Stimulated activated naive CD8-positive, alpha-beta T cell treated with anti-CD3 and anti-CD28 coated beads, Interleukin-15, Interleukin-2, amounts not matched to agents 100 U/mL and 50 U/mL, for 24 hours (primary cell): ENCODE measurements at places on chromosomes 3 and 15.

DNA sequence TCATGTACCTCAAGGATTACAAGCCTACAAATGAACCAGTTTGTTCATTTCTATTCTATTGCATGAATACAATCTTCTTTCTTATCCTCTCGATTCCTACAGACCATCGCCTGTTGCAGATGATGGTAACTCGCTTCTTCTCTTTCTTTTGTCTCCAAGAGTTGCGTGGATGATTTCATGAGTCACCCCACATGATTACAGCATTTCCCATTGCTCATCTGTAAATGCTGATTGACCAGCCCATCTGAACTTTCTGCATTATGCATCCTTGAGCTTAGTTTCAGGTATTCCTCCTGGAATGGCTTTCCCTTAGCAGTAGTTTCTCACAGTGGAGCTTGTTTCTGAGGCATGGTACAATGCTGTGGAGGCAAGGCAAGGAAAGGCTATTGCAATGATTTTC lies 109.6 kb upstream of the TOPAZ1 start:
- DNase-seq = no peak

GRCh38 chr3:106438887-106439286 lies 570.1 kb upstream of the CBLB start:
- DNase-seq = no peak

- DNase-seq = no peak
Measured at GRCh38 chr15:84883466-84883865, 996 bp upstream of the SLC28A1 start.

DNA sequence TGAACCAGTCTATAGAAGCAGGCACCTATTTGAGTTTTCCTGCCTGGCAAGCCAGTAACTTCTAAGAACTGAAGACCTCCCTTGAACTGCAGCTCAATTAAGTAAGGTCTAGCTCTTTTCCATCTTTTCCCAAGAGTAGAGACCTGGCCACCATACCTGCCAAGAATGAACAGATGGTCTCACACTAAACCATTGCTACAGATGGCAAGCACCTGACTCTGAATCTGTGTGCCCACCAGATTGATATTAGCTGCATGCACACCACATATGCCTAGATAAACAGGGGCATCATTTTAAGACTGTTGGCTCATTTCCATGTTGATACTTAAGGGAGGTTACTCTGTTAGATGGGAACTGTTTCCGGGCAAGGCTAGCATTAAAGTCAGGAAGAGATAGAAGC lies 34.8 kb upstream of the GSK3B start:
- no peak for DNase-seq

DNA sequence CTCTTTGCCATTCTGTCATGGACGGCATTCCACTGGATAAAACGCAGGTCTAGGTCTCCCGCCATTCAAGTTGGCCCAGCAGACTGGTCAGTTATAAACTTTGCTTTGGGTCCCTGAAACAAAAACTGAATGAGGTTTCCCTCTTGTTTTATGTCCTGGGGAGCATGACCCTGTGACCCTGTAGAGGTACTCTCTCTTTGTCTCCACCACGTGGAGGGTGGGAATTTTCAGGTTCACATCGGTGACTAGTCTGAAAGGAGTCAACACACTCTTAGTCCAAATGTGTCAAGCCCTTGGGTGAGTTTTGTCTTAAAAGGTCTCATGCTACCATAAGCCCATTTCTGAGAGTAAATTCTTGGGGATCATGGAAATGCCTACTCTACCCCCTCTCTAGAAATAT lies 139.9 kb downstream of the PLCH1 start:
- DNase-seq = no peak

GRCh38 chr15:89419370-89419984 lies 76.9 kb downstream of the RHCG start:
- DNase-seq = peak; percentile 54

GRCh38 chr3:114034787-114035545 lies 21.4 kb downstream of the CCDC191 start:
- DNase-seq = no peak

GRCh38 chr15:75961331-75961730 lies 50.9 kb downstream of the NRG4 start:
- no peak for DNase-seq

DNA sequence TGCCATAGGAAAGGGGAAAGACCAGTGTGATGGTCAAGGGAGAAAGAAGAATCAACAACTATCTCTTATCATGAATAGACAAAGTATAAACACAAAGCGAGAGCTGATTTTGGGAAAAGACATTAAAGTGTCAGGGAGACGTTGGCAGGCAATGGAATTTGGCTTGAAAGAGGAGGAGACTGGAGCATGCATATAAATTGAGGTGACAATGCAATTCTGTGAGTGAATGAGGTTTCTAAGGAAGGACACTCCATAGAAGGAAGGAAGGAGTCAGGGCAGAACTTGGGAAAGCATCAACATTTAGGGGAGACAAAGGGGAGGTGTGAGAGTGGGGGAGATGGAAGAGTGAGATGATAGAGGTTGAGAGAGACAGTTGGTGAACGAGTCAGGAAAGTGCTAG lies 543.0 kb upstream of the TBL1XR1 start:
- DNase-seq = no peak

DNA sequence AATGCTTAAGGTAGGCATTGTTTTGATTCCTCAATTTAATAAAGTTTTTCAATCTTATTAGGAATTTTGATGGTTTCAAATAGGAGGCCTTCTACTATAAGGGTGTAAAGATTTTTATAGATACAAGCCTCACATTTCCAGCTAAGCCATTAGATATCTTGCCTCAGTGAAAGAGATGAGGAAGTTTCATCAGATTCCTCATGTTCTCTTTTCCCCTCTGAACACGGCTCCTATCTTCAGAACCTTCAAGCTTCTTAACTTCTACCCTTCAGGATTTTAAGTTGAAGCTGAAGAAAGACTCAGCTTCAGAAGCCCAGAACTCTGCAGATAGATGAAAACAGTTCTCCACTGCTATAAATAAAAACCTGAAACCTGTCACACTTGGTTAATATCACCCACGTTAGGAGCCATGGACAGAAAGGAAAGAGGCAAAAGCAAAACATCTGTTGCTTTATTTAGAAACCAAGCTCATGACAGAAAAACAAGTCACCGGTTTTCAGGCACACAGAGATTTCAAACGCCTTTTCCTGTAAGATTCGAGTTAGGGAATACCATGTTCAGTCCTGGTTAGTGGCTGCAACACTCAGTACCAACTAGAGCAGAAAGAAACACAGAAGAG lies 82.2 kb upstream of the GOLGA8B start:
- no peak for DNase-seq

GRCh38 chr15:36251450-36251849 lies 328.0 kb upstream of the CDIN1 start:
- DNase-seq = no peak

DNA sequence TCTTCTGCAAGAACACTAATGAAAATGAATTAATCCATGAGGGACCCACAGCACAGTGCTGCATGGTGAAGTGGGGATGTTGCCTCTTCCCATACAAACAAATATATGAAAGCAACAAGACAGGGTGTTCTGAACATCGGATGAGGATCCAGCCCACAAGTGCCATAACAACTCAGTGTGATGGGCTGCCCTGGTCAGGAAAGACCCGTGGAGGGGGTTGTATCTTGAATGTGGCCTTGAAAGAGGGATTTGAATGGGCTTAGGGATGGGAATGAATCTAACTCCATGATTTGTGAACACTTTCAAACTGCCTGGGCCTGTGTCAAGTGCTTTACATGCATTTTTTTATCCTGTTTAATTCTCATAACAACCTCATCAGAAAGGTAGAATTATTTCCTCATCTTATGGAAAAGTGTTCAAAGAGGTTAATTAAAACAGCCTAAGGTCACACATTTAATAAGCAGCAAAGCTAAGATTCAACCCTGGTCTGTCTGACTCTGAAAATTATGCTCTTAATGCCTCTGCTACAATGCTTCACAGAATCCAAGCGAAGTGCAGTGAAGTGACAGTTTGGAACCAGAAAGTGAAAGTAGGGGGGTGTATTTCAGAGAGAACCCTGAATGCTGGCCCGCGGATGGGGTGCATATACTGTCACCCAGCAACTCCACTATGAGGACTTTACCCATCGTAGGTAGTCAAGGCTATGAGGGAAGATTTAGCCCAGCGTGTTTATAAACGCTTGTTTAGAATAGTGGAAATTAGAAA lies 65.6 kb upstream of the HEG1 start:
- DNase-seq = peak; percentile 46

DNA sequence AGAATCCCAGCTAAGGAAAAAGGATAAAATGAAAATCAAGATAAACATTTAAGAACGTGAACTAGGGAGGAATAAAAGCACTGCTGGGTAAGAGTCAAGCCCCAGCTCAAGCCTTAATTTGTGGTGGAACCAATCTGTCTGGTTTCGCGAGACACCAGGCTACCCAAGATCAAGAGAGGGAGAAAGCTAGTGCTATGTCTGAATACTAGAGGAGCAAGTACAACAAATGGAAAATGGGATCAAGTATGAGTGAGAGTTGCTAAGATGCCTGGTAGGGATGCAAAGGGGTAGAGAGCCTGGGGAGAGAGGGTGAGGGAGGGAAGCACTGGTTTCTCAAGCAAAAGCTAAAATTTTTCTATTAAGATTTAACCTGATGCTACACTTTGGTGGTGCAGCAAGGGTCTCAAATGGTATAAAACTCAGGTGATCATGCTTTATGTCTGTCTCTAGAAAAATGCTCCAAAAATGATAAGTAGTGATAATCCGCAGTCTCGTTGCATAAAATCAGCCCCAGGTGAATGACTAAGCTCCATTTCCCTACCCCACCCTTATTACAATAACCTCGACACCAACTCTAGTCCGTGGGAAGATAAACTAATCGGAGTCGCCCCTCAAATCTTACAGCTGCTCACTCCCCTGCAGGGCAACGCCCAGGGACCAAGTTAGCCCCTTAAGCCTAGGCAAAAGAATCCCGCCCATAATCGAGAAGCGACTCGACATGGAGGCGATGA lies 1.7 kb upstream of the SETD5 start:
- DNase-seq = no peak

DNA sequence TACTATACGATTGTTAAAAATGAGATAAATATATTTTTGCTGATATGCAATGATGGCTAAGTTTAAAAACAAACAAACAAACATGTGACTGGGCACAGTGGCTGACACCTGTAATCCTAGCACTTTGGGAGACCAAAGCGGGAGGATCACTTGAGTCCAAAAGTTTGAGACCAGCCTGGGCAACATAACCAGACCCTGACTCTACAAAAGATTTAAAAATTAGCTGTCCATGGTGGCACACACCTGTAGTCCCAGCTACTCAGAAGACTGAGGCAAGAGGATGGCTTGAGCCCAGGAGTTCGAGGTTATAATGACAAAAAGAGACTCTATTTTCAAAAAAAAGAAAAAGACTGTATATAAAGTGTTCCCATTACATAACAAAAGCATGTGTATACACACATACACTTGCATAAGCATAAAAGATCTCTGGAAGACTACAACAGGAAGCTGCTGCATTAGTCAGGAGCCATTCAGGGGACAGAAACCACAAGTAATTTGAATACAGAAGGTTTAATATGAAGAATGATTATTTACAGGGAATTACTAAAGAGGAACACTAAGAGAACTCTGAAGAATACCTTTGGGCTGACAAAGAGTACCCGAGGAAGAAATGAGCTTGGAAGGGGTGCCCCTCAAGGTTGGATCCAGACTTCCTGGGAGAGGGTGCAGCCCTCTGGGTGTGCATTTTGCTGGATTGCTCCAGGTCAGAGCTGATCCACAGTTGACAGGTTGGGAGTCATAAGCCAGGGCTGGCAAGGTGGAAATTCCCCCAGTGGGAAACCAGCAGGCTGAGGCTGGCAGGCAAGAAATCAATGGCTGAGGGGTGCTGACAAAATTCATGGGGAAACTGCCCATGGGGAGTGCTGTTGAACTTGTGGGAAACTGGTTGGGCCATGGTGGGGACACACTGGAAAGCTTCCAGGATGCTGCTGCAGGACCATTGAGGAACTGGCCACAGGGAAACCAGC lies 9.3 kb upstream of the TM4SF18 start:
- DNase-seq = no peak

DNA sequence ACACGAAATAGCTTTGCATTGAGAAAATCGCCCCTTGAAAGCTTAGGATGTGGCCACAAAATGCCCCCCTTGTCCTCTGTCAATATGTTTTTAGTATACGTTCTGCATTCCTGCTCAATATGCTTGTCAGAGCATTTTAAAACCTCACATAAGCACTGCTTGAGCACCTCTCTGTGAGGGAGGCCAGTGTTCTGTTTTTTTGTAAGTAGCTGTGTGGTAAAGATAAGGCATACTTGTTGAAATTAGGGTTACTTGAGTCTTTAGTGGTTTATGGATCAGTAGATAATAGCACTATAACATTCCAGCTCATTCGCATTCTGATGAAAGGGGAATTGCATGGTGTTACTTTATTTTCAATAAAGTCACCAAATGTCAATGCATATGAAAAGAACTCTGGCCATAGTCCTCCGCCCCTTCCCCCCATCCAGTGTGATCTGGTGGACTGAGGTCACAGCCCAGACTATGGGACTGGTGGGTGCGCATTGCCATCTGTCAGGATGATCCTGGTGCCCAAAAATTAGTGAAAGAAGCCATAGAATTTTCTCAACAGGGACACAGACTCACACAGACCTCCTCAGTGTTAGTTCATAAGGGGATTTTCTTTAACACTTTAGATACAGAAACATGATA lies 33.1 kb downstream of the IL1RAP start:
- DNase-seq = no peak

GRCh38 chr15:41022487-41023090 lies 69.3 kb downstream of the CHAC1 start:
- DNase-seq = peak; percentile 27

DNA sequence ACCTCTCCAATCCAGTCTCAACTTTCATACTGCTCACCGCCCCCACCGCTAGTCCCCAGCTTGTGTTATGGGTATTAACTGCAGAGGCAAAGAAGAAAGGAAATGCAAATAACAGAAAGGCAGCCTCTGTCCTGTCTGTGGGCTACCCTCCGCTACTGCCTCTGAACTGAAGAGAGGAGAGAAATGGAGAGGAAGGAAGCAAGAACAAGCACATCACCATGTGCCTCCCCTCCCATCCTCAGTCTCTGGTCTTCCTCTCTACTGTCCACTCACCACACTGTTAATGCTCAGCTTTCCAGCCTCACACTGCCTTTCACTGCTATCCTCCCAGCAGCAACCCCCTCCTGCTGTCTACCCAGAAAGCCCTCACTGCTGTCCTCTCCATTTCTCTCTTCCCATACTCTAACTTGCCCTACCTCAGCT lies 139.0 kb upstream of the SLC2A2 start:
- no peak for DNase-seq

- DNase-seq = no peak
Measured at GRCh38 chr15:98840053-98840452, 167.5 kb downstream of the PGPEP1L start.

GRCh38 chr3:168801794-168802193 lies 706.1 kb upstream of the GOLIM4 start:
- no peak for DNase-seq

GRCh38 chr3:77919244-77919643 lies 879.3 kb downstream of the ROBO2 start:
- no peak for DNase-seq

DNA sequence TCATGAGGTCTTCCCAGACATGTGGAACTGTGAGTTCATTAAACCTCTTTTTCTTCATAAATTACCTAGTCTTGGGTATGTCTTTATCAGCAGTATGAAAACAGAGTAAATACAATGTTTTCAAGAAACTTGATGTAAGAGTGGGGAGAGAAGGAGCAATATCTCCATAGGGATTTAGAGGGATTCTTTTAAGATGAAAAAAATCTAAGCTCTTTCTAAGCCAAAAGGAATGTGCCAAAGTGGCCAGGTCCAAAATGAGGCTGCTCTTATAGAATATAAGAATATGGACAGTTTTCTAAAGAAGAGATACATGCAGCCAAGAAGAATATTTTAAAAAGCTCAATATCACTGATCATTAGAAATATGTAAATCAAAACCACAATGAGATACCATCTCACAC lies 23.9 kb upstream of the RYK start:
- DNase-seq = no peak
